Stimulated activated CD4-positive, alpha-beta T cell treated with anti-CD3 and anti-CD28 coated beads, Interleukin-4, amount 100 ng/mL, for 24 hours (primary cell): ENCODE measurements at places on chromosomes 3 and 15.

- DNase-seq, result no peak
Measured at GRCh38 chr3:31077826-31078225, 183.4 kb upstream of the GADL1 start.

- DNase-seq, result no peak
Measured at GRCh38 chr3:195711813-195712534, 8.8 kb upstream of the MUC20 start.

- DNase-seq, result no peak
Measured at GRCh38 chr15:70856884-70857561, 3.1 kb upstream of the LARP6 start.

- no peak for DNase-seq
Measured at GRCh38 chr15:93202405-93202804, 113.4 kb upstream of the RGMA start.

GRCh38 chr15:101201411-101202174, 50.3 kb downstream of the CHSY1 start:
- DNase-seq, result peak; percentile 44

DNA sequence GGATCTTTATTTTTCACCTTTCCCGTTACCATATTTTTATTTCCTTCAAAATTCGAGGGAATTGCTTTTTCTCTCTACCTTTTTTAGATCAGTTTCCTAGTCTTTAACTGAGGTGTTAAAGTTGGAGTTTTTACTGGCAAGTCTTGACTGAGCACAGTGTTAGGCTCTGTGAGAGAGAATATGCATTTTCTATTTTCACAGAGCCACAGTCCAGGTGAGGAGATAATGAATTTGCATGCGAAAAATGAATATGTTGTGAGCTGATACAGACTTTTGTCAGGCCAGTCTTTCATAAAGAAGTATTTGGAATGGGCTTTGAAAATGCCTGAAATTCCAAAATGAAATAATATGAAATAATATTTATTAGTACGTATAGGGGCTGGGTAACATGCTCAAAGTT, 31.9 kb downstream of the MME start:
- DNase-seq, result no peak

- no peak for DNase-seq
Measured at GRCh38 chr3:106208967-106209366, 340.2 kb upstream of the CBLB start.

GRCh38 chr3:45711931-45712330, 22.7 kb downstream of the SACM1L start:
- no peak for DNase-seq

GRCh38 chr15:84987949-84988624, 6.4 kb downstream of the PDE8A start:
- DNase-seq, result no peak

DNA sequence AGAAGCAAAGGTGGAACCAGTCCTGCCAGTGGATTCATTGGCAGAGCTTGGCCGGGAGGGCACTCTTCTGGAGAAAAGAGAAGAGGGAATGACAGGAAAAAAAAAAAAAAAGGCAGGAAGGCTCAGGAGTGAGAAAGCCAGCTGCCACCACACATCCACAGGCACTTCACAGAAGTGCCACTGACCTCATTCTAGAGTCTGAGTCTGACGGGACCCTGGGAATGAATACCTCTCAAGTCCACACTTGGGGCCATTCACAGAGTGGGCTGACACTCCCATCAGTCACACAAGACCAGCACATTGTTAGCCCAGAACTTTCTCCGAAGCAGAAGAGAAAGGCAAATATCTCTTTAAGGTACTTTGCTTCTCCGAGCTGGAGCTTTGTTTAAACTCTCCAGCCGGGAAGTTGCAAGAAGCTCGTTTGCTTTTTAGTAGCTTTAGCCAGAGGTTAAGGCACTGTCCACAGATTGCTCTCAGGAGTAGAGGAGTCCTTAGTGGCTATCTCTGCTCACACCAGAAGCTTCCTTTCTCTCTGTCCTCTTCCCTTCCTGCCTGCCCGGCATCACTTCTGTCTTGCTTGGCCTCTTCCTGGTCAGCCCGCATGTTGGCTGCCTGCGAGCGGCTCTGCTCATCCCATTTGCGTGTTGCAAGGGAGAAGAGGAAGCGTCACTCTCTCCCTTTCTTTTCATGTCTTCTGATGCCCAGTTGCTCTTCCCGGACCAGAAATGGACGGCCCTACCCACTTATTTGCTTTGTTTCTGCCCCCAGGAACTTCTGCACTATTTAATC, 53.8 kb downstream of the CMTM6 start:
- no peak for DNase-seq

GRCh38 chr15:76994971-76995945, at the start of gene PSTPIP1:
Gene PSTPIP1, plus strand, starts transcription at chr15:76995126. Its CDS starts 448 bp downstream, at chr15:76995574.
- peak; percentile 71 for DNase-seq

DNA sequence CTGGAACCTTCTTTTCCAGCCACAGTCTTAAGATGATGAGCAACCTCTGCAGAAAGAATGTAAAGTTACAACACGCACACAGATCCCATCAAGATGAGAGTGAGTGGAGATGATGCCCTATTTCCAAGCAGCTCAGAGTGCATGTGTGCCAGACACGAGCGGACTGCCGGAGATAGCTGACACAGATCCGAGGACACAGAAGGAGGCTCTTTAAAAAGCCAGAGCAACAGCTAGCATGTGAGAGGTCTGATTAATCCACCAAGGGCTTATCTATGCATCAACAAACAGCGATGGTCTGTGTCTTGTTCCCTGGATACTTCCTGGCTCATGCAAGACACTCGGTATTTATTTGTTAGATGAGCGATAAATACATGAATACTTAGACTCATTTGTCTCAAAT, 128.6 kb upstream of the DLG1 start:
- no peak for DNase-seq
